H1 (cell line): ENCODE measurements at places on chromosomes 3 and 15.

DNA sequence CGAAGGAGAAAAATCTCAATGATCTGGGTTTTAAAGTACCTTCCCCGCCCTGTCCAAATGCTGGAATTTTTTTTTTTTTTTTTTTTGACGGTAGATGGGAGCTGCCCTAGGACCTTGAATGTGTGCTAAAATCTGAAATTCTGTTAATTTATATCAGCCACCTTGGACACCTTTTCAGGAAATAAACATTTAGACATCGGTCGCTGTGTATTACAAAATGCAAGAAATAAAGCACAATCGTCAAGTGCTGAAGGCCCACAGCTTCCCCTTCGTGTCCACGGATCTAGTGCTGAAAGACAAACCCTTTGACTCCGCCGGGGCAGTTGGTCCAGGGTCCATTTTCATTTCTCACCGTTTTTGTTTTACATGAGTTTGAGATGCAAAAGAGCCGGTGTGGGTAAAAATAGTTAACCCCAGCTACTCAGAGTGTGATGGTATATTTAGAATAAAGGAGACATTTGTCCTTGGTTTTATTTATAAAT lies 90.2 kb upstream of the CHD2 start:
- DNase-seq, result no peak
- no peaks in the 10 kb centered on the region for H3K36me3 ChIP-seq
- H3K4me3 ChIP-seq, result peak overlapping the region; percentile 60
- H3K4me1 ChIP-seq, result peaks cover 12% of the 10 kb centered on the region; the same call in 1 of the 2 replicates
- H3K27ac ChIP-seq, result peak overlapping the region; percentile 99
- no peaks in the 10 kb centered on the region for H3K27me3 ChIP-seq

GRCh38 chr3:10408680-10409079 lies 87.8 kb upstream of the SEC13 start:
- no peak for DNase-seq
- no peak overlapping the region for H3K4me3 ChIP-seq
- H3K36me3 ChIP-seq, result no peaks in the 10 kb centered on the region

DNA sequence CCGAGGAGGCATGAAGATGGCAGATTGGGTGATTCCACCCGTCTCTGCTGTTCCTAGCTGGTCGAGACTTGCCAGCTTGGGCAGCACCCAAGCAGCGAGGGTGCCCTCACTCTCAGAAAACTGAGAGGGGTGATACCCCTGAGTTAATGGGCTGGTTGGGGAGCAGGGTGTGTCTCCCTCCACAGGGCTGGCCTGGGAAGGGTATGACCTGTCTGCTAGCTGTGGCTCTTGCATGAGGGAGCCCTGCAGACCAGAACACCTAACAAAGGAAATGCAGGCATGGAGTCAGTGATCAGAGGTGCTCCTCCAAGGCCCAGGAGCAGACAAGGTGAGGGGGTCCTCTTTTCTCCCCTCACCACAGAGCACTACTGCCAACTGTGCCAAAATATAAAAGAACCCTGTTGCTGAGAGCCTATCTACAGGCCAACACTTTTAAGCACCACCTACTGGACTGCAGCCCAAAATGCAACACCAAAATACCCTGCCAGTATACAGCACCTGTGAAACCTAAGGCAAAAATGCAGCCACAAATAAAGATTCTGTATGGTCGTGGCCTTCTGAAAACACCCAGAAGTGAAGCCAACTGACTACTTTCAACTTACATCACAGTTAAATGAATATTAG lies 35.8 kb upstream of the PPM1L start:
- no peaks in the 10 kb centered on the region for H3K36me3 ChIP-seq
- H3K27ac ChIP-seq, result no peak overlapping the region
- no peaks in the 10 kb centered on the region for H3K4me1 ChIP-seq
- no peaks in the 10 kb centered on the region for H3K27me3 ChIP-seq
- DNase-seq, result no peak

GRCh38 chr15:52220251-52220650 lies 29.1 kb upstream of the GNB5 start:
- H3K27me3 ChIP-seq, result no peaks in the 10 kb centered on the region
- H3K36me3 ChIP-seq, result peaks cover 36% of the 10 kb centered on the region
- H3K27ac ChIP-seq, result no peak overlapping the region
- H3K4me3 ChIP-seq, result no peak overlapping the region
- no peak for DNase-seq

GRCh38 chr3:14548321-14548729 lies 8.2 kb upstream of the GRIP2 start:
- H3K4me3 ChIP-seq, result no peak overlapping the region
- no peaks in the 10 kb centered on the region for H3K36me3 ChIP-seq
- no peaks in the 10 kb centered on the region for H3K27me3 ChIP-seq
- H3K27ac ChIP-seq, result no peak overlapping the region
- H3K4me1 ChIP-seq, result peaks cover 3% of the 10 kb centered on the region; the same call in 1 of the 2 replicates

DNA sequence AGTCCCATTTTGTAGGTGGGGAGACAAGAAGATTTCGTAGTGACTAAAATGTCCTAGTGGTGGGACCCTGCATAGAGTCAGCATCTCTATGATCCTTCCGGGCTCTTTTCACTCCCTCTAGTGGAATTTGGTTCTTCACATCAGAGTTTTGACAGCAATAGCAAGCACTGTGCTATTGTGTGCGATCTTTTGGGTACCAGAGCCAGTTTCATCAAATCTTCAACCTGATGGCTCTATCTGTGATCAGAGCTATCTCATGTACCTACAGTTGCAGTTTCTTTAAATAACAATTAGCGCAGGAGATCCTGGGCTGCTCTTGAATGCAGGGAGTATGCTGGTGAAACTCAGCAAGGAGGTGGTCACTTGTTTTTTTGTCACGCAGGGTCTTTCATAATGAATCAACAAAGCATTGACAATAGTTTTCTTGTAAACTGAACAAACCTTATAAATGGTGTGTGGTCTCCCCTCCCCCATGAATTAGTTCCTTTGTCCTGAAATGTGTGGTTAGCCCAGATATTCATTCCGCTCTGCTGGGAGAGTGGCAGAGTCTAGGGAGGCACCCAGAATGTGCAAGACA lies 257.2 kb upstream of the SOX2 start:
- H3K27me3 ChIP-seq, result no peaks in the 10 kb centered on the region
- H3K4me1 ChIP-seq, result no peaks in the 10 kb centered on the region; the same call in 1 of the 2 replicates
- no peak overlapping the region for H3K4me3 ChIP-seq
- DNase-seq, result no peak
- no peak overlapping the region for H3K27ac ChIP-seq

DNA sequence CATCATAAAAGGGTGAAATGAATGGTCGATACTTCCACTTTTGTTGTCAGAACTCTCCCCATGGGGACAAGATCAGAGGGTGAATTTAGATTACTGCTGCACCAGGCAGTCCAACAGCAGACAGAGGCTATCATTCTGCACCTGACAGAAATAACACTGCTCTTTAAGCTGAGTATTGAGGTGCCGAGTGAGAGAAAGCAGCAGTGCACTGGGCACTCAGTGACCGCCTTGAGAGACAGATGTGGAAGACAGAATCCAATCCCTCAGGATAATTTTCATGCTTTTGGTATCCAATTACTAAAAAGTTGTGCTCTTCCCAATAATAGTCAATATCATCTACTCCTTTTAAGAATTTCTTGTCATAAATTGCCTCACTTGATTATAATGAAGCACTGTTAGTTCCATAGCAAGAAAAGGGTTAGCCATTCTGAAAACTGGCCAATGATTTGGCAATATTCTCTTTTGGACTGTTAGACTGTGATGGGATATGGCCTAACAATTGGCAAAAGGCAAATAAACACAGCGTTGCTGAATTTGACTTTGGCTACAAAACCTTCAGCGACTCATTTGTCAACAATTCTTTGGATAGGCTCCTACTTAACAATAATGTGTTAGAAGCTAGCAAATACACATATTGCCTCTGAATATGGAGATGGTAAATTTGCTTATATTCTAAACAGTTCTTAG lies 5.5 kb downstream of the FGF7 start:
- H3K36me3 ChIP-seq, result no peaks in the 10 kb centered on the region
- no peaks in the 10 kb centered on the region for H3K4me1 ChIP-seq
- no peaks in the 10 kb centered on the region for H3K27me3 ChIP-seq

- no peak for DNase-seq
- no peak overlapping the region for H3K27ac ChIP-seq
- no peaks in the 10 kb centered on the region for H3K27me3 ChIP-seq
- no peak overlapping the region for H3K4me3 ChIP-seq
Measured at GRCh38 chr3:30696896-30697295, 90.5 kb downstream of the TGFBR2 start.

GRCh38 chr15:91894606-91895005 lies 41.1 kb downstream of the SLCO3A1 start:
- no peak overlapping the region; the same call in 1 of the 2 replicates for H3K27ac ChIP-seq
- no peaks in the 10 kb centered on the region for H3K27me3 ChIP-seq
- peaks cover 2% of the 10 kb centered on the region; the same call in 1 of the 2 replicates for H3K4me1 ChIP-seq
- no peak for DNase-seq
- no peaks in the 10 kb centered on the region for H3K36me3 ChIP-seq

DNA sequence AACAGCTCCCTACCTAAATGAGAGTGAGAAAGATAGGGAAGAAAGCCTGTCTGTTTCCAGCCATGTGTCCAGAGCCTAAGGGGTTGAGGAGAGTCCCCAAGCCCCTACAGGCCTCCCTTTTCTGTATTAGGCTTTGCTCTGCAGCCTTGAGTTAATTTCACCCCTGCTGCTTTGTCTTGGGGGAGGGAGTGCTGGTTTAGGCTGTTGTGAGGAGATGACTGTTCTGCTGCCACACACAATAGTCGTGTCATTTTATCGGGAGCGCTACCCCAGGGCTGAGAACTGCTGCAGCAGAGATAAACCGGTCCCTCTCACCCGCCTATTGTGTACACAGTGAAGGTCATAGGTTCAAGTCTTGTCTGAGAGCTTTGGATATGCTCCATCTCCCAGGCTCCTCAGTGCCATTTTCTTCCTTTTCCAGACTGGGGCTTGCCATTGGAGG lies 1.4 kb downstream of the ZNF609 start:
- peaks cover 15% of the 10 kb centered on the region for H3K4me1 ChIP-seq
- DNase-seq, result no peak
- no peaks in the 10 kb centered on the region for H3K36me3 ChIP-seq
- peak overlapping the region; percentile 58 for H3K27ac ChIP-seq

DNA sequence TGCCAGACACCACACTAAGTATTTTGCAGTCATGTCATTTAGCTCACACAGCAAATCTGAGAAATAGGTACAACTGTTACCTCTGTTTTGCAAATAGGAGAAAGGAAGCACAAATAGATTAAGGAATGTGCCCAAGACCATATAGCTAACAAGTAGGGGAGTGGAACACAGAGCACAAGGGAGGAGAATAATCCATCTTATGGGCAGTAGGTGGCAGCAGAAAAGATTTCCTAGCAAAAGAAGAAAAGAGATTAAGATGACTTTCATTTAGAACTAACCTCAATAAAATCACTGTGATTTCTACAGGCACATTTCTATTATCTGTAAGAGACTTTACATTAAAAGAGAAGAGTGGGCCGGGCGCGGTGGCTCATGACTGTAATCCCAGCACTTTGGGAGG lies 49.1 kb downstream of the NR1I2 start:
- no peaks in the 10 kb centered on the region for H3K27me3 ChIP-seq
- H3K36me3 ChIP-seq, result no peaks in the 10 kb centered on the region
- H3K4me1 ChIP-seq, result peaks cover 3% of the 10 kb centered on the region
- H3K27ac ChIP-seq, result no peak overlapping the region

- no peaks in the 10 kb centered on the region for H3K36me3 ChIP-seq
- no peak for DNase-seq
- H3K27me3 ChIP-seq, result no peaks in the 10 kb centered on the region
- no peak overlapping the region for H3K27ac ChIP-seq
Measured at GRCh38 chr15:57302640-57303257, 73.6 kb upstream of the CGNL1 start.
